ENCODE measurements at places on chromosomes 2 and 18.
A peak's percentile ranks its signal among the peaks of the same experiment; 100 is the strongest.

- DNase-seq = no peak
Measured at GRCh38 chr2:196440413-196440812, 199.1 kb upstream of the CCDC150 start.

GRCh38 chr2:96340493-96341414 is 5.2 kb downstream of the NCAPH start:
- DNase-seq = peak; percentile 59

- DNase-seq = no peak
Measured at GRCh38 chr2:118350621-118351020, 262.4 kb downstream of the INSIG2 start.

DNA sequence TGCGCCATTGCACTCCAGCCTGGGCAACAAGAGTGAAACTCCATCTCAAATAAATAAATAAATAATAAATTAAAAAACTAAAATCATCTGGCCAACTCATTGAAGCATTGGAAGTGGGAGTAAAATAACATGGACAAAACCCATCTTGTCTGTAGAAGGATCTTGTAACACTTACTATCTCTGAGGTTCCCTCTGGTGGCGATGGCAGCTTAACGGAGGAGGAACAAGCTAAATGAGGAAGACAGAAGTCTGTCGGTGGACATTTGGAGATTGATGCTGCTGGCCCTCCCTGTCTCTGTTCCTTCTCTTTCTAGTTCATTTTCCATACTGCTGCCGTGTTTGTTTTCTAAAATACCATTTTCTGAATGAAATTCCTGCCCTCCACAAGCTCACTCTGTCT is 43.4 kb downstream of the ZCCHC2 start:
- DNase-seq = peak; percentile 6

DNA sequence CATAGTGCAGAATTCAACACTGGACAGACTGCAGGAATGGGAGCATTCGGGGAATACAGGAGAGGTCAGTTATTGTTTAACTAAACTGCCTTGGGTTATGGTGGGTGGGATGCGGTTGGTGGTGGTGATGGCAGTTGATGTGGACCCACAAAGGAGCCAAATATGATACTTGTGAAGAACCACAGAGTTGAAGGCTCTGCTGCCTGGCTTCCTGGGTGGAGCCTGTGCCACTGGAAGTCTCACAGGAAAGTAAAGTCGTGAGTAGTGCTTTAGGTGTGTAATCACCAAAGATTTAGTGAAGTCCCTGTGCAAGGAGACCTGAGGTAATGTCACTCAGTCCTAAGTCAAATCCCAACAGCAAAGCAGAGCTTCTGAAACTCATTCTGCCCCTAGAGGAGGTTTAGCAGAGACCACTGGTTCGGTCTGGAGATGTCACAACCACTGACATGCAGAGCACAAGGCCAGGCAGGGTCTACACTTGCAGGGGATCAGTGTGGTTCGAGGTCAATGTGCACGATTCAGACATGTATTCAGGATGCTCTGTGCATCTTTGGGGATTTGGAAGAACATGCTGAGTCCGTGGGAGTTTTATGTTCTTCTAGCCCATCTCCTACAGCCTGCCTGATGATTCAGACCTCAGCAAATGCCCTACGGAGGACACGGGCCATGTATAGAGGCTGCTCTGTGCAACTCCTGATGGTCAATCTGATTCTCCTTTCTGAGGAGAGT is 1150.9 kb downstream of the RPIA start:
- no peak for DNase-seq
